Subcutaneous adipose tissue (tissue), 4 donors: ENCODE measurements at places on chromosomes 1 and 21. TPM values are rescaled to one million over a fixed set of nuclear protein-coding genes. Genes with fewer than 3 reads are reported as not detected.

DEPDC1 gene
- total RNA-seq, result not detected

FLG2 gene
- not detected for total RNA-seq

CYP2J2 gene
- not detected for total RNA-seq

CHI3L2 gene
- total RNA-seq, result 10.9 TPM

THEM5 gene
- not detected for total RNA-seq

TNFRSF8 gene
- total RNA-seq, result 7.2 TPM

ATP1A1 gene
- 151 TPM for total RNA-seq

SMIM1 gene
- total RNA-seq, result 4.7 TPM

PGBD5 gene
- 5.9 TPM for total RNA-seq

TTC22 gene
- not detected for total RNA-seq

KCND3 gene
- 6.3 TPM for total RNA-seq

NBPF14 gene
- total RNA-seq, result 37.3 TPM

ADAMTSL4 gene
- total RNA-seq, result 49.5 TPM

EFNA3 gene
- not detected for total RNA-seq

CFAP57 gene
- total RNA-seq, result not detected

ANGPTL1 gene
- 40.5 TPM for total RNA-seq

SPATA45 gene
- total RNA-seq, result not detected

KLHDC9 gene
- total RNA-seq, result not detected

SPRR2F gene
- not detected for total RNA-seq

MAGI3 gene
- 11.6 TPM for total RNA-seq

TNFSF4 gene
- 2.1 TPM for total RNA-seq

HFM1 gene
- 1.8 TPM for total RNA-seq

TAL1 gene
- 4.6 TPM for total RNA-seq

CELA3B gene
- not detected for total RNA-seq

OR2L2 gene
- total RNA-seq, result not detected

RGS18 gene
- 8.1 TPM for total RNA-seq

PBXIP1 gene
- total RNA-seq, result 105 TPM

RNU1-2 gene
- total RNA-seq, result under 0.01 TPM

LORICRIN gene
- total RNA-seq, result not detected

ENO1 gene
- 390 TPM for total RNA-seq

NEGR1 gene
- 38.3 TPM for total RNA-seq

IQCC gene
- 0.85 TPM for total RNA-seq

PCP4L1 gene
- total RNA-seq, result not detected
